ENCODE measurements at places on chromosomes 3 and 15. TPM values are rescaled to one million over a fixed set of nuclear protein-coding genes. Genes with fewer than 3 reads are reported as not detected.

- DNase-seq = no peak
Observed at GRCh38 chr15:40815042-40815698, 7.9 kb upstream of the DNAJC17 start.

DNA sequence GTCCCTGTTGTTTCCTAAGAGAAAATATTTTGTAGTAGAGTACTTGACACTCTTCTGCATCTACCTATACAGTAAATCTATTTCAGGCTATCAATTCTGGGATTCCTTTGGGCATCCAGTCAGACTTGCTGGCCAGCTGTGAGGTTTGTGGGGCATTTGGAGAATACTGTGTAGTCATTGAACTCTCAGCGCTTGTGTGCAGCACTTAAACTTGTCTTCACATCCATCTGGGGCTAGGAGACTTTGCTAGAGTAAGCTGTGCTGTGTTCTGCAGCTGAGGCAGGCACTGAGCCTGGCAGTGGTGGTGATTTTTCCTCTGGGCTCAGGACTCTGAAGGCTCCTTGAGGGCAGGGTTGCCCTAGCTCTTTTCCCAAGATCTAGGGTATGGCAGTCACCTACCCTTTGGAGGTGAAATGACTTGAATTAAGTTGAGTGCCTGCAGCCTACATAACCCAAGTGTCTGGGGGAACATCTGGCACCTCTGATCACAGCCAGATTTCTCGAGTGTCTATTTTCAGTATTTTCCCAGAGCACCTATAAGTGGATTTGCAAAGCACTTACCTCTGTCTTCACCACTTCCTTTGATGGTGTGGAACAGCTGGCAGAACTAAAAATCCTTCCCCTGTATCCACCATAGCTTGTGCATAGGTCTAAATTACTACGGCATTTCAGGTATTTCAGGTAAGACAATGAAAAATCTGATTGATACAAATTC is 19.3 kb downstream of the CLSTN2 start:
- no peak for DNase-seq

GRCh38 chr3:172142051-172142863 is 102.9 kb downstream of the FNDC3B start:
- DNase-seq = no peak

- no peak for DNase-seq
Observed at GRCh38 chr15:67505675-67506572, 15.0 kb upstream of the C15orf61 start.

GRCh38 chr3:157330206-157330605 is 106.4 kb upstream of the PTX3 start:
- no peak for DNase-seq

DNA sequence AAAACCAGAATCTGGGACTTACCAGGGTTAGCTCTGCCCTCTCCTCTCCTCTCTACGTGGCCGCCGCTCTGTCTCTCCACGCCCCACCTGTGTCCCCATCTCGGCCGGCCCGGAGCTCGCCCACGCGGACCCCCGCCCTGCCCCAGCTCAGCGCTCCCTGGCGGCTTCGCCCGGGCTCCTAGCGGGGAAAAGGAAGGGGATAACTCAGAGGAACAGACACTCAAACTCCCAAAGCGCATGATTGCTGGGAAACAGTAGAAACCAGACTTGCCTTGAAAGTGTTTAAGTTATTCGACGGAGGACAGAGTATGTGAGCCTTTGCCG is 5.4 kb downstream of the ISL2 start:
- no peak for DNase-seq

DNA sequence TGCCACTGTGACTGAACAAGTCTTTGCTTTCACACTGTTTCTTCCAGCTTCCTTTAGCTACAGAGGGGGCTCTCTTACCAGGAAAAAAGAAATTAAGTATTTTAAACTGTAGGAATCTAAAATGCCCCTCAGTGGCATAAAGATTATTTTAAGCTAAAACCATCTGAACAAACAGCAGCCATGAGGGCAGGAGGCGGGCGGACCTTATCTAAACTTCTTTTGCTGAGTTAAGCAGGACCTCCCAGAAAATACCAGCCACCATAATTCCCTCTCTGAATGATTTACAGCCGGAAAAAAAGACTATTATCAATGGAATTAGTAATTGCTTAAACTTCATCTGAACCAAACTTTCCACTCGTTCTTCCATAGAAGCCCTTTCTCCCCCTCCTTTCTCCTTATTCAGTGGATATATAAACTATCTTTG is 5.2 kb upstream of the TOPAZ1 start:
- no peak for DNase-seq

- no peak for DNase-seq
Observed at GRCh38 chr3:152797751-152798432, 37.0 kb upstream of the P2RY1 start.

- no peak for DNase-seq
Observed at GRCh38 chr15:55407498-55408011, 604 bp downstream of the CCPG1 start.

DNA sequence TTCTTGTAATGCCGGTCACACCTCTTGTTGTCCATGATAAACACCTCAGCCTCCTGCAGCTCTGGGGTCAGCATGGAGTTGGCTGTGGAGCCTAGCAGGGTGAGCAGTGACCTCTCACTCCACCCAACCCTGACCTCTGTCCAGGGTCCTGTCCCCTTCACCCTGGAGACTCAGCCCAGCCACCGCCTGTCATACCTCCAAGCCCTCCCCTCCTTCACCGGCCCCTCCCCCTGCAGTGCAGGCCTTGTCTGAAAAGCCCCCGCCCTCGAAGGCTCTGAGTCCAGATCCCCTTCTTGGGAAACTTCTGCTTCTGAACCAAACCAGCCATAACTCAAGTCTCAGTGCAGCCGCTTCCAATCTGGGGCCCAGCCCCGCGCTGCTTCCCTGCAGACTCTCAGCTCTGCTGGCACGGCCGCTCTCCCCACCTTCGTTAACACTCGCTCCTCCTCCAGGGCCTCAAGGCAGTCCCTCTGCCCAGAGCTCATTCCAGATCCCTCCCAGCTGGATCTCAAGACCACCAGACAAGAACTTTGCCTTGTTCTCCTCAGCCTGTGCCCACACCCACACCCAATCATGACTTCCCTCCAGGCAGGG is 25.4 kb upstream of the PRSS50 start:
- DNase-seq = no peak

- no peak for DNase-seq
Observed at GRCh38 chr15:69830876-69831275, 266.8 kb downstream of the TLE3 start.

DNA sequence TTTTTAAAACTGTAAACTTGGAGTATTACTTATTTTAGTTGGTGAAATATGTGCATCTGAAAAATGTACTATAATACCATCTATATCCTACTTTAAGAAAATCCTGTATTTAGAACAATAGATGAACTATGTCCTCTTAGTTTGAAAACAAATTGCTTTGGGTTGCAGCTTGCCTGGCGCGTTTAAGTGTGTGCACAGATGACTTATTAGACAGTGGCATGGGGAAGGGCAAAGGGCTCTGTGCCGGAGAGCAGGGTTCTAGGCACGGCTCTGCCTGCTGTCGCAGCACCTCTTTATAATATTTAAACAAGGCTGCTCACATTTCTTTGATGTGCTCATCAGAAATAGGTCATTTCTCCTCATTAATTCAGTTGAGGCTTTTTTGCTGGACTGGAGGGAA is 10.0 kb downstream of the PXK start:
- DNase-seq = no peak

GRCh38 chr3:143586576-143586975 is 261.7 kb downstream of the SLC9A9 start:
- DNase-seq = no peak

DNA sequence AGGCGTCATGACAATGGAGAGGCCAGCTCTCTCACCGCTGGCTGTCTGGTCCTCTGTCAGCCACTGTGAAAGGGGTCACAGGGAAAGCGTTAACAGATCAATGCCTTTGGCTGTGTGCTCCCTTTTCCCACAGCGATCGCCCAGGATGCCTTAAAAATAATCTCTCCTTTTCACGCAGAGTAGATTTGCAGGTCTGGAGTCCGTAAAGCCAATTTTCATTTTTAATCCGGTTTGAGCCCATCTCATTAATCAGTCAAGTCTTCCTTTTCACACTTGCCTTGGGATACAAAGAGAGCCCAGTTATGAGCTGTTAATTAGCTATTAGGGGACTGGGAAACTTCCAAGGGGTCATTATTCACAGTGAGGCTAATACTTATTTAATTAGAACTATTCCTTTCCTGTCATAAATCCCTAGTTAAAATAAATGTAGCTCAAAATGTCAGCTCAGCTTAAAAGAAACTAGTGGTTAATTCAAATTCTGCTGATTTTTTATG is 104.3 kb upstream of the RASGRP1 start:
- DNase-seq = no peak

DNA sequence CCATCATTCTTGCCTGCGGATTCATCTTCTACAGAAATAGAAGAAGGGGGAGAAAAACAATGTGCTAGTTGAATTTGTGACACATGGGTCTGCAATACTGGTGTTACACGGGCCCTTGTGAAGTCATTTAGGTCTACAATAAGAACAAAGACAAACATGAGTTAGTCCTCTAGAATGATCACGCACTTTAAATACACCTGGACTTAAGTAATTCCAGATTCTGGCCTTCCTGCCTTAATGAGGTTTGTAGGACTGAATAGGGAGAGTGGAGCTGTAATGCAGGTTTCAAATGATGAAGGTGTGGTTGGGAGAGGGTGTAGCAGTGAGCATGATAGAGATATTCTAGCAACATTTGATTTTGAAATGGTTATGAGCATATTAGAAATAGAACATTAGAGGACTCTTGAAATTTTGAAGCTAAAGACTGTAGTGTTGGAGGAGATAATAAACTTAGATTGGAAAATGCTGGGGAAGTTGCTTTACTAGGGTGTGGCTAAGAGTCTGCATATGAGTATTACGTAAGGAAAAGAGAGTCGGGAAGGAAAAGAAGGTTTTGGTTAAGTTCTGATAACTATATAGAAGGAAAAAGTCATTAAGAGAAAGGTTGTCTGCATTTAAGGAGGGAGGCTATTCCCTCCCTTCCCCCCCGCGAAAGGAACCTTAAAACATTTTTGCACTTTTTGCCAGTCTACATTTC is 606 bp downstream of the EIF2A start:
- no peak for DNase-seq

DNA sequence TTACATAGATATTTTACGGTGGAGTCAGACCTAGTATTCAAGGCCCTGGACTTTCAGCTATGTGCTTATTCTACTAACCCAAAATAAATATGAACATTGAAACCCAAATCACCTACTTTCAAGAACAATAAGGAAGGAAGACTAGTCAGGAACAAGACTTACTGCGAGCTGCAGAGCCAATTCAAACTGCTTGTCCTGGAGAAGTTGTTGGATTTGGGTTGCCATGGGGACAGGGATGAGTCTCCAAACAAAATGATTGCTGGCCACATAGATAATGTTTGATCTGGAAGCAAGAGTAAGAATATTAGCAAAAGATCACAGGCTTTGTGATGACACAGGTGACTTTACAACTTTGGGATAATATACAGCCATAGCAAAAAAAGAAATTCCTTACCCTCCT is 21.6 kb upstream of the PLA2G4F start:
- no peak for DNase-seq

- DNase-seq = peak; percentile 53
Observed at GRCh38 chr3:170055209-170055608, 17.4 kb downstream of the GPR160 start.

GRCh38 chr15:39195961-39196486 is 384.9 kb upstream of the THBS1 start:
- no peak for DNase-seq

- no peak for DNase-seq
Observed at GRCh38 chr3:8460815-8461456, 40.7 kb upstream of the LMCD1 start.

DNA sequence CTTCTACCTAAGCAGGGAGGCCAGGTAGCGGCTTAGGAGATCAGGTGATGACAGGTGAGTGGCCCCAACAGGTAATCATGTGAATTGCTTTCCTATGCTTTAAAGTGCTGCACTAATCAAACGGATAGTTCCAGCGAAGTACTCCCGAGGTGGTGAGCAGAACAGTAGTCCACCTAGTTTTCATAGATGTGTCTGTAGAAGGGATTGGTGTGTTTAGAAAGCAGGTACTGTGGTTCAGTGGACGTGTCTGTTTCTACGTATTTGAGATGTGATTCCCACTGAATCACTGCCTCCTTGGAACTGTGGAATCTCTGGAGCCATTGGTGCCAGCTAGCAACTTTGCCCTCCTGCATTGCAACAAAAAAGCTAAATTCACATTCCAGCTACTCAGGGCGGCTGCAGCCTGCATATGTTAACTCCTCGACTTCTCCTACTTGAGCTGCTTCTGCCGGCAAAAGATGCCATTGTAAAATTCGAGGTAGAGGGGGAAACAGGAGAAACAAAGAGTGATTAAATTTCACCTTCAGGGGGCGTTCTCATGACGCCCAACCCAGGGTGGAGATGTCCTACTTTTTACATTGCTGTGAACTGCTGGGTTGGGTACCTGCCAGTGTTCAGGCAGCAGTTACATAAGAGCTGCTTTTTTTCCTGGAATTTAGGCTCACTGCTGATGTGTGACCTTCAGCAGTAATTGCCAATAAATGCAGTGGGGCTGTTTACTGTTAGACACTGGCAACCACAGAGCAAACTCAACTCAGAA is 227.3 kb downstream of the ITPR1 start:
- DNase-seq = no peak

DNA sequence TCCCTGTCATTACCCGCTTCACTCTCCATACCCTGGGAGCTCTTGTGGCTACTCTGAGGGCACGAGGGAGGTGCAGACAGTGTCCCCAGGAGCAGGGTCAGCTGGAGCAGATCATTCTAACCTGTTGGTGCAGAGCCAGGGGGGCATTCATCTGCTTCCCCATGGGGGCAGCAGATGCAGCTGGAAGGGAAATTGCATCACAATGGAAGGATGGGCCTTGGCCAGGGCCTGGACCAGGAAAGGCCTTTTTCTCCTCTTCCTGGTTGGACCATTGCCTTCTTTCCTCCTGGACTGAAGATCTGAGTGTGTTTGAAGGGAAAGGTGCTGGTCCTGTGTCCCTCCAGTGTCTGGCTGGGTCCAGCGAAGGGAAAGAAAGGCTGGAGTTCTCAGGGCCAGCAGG is 55.7 kb downstream of the EPHB1 start:
- DNase-seq = no peak

DNA sequence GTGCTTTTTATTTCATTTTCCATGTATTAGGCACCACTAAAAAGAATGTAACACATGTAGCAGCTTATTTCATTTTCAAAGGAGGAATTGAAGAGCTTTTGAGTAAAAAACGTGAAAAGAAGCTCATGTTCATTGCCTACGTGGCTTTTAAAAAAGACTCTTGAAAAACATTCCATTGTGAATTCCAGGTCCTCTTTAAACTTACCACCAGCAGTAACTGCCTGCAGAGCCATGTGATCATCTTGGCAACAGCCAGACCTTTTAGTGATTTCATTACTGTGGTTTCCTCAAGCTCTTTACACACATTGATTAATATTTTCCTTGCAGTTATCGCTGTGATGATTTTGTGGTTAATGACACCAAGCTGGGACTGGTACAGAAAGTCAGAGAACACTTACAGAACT is 43.8 kb upstream of the FBXL22 start:
- no peak for DNase-seq

The TTLL3 gene
- total RNA-seq = 121 TPM

The COX17 gene
- 78.2 TPM for total RNA-seq

The DNASE1L3 gene
- total RNA-seq = not detected

The PLSCR2 gene
- not detected for total RNA-seq

The ANKRD63 gene
- not detected for total RNA-seq

The ZNF385D gene
- not detected for total RNA-seq

The AHSG gene
- total RNA-seq = not detected

The PLAAT1 gene
- total RNA-seq = not detected

The SMCO1 gene
- not detected for total RNA-seq

The RARB gene
- not detected for total RNA-seq

The CCR9 gene
- not detected for total RNA-seq
